Amygdala (tissue), 56 donors: ENCODE measurements at places on chromosomes 3 and 15.

- no peak for DNase-seq
Measured at GRCh38 chr3:54831112-54831511, 96.7 kb downstream of the LRTM1 start.

- DNase-seq, result no peak
Measured at GRCh38 chr3:127886231-127886955, 28.6 kb upstream of the KBTBD12 start.

DNA sequence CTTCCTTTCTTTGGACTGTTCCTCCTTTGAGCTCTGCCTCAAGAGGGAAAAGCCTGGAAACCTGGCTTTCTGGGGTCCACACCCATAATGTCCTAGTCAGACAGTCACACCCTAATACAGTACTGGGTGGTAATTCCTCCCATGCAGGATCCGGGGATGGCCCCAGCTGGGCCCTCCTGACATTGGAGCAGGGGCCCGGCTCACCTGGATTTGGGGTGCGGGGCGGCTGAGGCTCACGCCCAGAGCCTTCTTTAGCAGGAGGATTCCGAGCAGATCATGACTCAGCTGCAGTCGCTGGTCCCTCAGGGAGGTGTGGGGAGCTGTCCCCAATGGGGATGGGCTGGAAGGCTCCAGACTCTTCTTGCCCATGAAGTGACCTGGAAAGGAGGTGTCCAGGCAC, 1.0 kb downstream of the NMB start:
- DNase-seq, result no peak

GRCh38 chr15:49989498-49989897, 129.5 kb downstream of the ATP8B4 start:
- no peak for DNase-seq

DNA sequence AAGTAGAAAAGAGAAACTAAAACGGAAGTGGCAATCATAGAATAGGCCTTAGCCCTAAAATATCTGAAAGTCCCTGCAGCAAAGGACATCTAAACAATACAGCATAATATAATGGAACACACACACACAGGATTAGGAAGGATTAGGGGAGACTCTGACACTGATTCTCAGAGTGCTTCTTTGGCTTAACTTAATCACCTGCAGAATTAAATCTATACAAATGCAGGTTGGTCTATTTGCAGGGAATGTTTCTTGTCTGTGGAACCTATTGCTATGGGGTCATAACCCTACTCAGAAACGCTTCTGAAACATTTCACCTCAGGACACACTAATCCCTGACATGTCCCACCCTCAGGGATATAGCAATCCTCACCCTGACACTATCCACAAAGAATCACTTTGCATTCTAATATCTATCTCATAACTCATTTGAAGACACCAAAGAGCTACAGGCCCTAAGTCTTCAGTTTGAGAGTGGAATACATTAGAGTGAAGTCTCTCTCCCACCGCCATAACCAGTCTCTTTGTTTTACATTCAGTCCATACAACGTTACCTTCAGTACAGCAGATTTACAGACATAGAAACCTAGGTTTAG, 1041.2 kb downstream of the TUSC7 start:
- DNase-seq, result no peak
